ENCODE measurements at places on chromosomes 4 and X. TPM values are rescaled to one million over a fixed set of nuclear protein-coding genes. Genes with fewer than 3 reads are reported as not detected.

GRCh38 chr4:120730777-120731320, 191.7 kb downstream of the PRDM5 start:
- no peaks in the 10 kb centered on the region for H3K36me3 ChIP-seq
- no peak overlapping the region for H3K27ac ChIP-seq
- H3K27me3 ChIP-seq: no peaks in the 10 kb centered on the region
- no peaks in the 10 kb centered on the region for H3K4me1 ChIP-seq

DNA sequence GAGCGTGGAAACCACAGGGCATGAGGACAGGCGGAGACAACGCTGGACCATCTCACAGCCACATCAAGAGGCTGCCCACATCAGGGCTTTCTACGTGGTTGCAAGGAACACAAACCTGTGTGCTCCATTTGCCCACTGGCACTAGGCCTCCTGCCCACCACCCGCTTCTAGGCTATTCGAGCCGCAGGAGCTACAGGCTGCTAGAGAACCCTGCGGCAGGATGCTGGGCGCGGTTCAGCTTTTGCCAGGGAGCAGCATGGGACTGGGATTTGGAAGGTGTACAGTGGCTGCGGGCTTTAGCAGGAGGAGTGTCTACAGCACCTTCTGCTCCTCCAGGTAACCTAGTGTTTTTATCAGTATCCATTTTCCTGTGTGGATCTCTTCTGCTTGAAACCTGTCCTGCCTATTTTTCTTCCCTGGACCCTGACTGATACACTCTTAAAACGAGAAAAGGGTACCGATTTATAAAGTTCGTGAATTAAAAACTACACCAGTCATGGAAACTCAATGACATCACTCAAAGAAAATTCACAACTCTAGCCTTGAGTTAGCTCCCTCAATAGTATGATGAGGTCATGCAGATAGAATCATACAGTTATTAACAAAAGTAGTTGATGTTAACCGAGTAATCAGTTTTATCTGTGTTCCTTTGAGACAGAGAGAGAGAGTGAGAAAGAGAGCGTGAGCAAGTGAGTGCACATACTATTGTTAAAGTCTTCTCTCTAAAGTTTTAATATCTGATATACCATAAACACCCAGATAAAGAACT, 12.8 kb downstream of the NOP14 start:
- H3K36me3 ChIP-seq: peaks cover 13% of the 10 kb centered on the region
- H3K27me3 ChIP-seq: no peaks in the 10 kb centered on the region
- no peak overlapping the region for H3K27ac ChIP-seq
- H3K4me3 ChIP-seq: no peak overlapping the region
- no peaks in the 10 kb centered on the region for H3K4me1 ChIP-seq
- DNase-seq: no peak

DNA sequence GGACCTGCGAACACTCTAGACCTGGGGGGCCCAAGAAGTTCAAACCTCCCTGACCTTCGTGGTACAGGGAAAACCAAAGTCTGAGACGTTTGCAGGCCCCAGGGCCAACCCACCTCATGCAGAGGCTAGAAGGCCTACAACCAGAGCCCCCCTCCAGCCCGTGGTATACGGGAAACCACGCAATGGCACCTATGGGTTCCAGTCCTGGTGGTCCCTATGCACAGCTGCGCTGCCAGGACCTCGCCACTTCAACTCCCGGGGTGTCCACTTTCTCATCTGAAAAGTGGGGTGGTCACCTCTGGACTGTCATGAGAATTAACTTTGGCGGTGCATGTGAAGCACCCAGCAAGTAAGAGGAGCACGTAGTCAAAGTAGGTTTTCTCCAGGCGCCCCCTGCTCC, 8.4 kb upstream of the MSX1 start:
- H3K4me1 ChIP-seq: no peaks in the 10 kb centered on the region
- DNase-seq: no peak
- no peaks in the 10 kb centered on the region for H3K27me3 ChIP-seq
- H3K36me3 ChIP-seq: no peaks in the 10 kb centered on the region
- H3K4me3 ChIP-seq: no peak overlapping the region

Gene NR3C2
- 22.9 TPM for total RNA-seq
